Activated T-cell treated with anti-CD3 and anti-CD28 coated beads, Interleukin-2, amount 50 U/mL, for 1 hour (primary cell): ENCODE measurements at places on chromosomes 7 and 10.

- DNase-seq, result no peak
Observed at GRCh38 chr10:113427236-113427735, 125.6 kb upstream of the HABP2 start.

- no peak for DNase-seq
Observed at GRCh38 chr10:89710753-89711152, 9.4 kb downstream of the KIF20B start.

- peak; percentile 75 for DNase-seq
Observed at GRCh38 chr10:79196470-79197461, 128.0 kb downstream of the ZMIZ1 start.

- DNase-seq, result no peak
Observed at GRCh38 chr7:104034679-104035078, 45.2 kb upstream of the RELN start.

- no peak for DNase-seq
Observed at GRCh38 chr10:51266496-51266895, 192.2 kb downstream of the PRKG1 start.

- no peak for DNase-seq
Observed at GRCh38 chr10:55091691-55092328, 290.8 kb upstream of the PCDH15 start.

GRCh38 chr7:74115326-74115725 is 31.7 kb downstream of the LIMK1 start:
- DNase-seq, result no peak

DNA sequence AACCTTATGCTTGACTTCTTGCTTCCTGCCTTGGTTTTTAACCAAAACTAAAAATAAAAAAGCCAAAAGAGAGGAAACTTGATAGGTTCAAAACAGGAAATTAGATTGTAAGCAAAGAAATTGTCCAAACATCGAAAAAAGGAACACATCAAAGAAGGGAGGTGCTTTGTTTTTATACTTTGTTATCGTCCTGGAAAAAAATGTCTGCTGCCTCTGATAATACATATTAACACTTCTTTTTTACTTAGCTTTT is 286.6 kb upstream of the C7orf33 start:
- no peak for DNase-seq

GRCh38 chr10:35378541-35379210 is 42.4 kb downstream of the CCNY start:
- no peak for DNase-seq

GRCh38 chr10:102421757-102422512 is 1.3 kb downstream of the FBXL15 start:
- no peak for DNase-seq

GRCh38 chr10:114623661-114624294 is 34.3 kb downstream of the ABLIM1 start:
- DNase-seq, result no peak

GRCh38 chr10:44759122-44759521 is 152.0 kb upstream of the TMEM72 start:
- DNase-seq, result no peak

GRCh38 chr10:13712837-13713581 is 126.2 kb downstream of the PRPF18 start:
- no peak for DNase-seq

DNA sequence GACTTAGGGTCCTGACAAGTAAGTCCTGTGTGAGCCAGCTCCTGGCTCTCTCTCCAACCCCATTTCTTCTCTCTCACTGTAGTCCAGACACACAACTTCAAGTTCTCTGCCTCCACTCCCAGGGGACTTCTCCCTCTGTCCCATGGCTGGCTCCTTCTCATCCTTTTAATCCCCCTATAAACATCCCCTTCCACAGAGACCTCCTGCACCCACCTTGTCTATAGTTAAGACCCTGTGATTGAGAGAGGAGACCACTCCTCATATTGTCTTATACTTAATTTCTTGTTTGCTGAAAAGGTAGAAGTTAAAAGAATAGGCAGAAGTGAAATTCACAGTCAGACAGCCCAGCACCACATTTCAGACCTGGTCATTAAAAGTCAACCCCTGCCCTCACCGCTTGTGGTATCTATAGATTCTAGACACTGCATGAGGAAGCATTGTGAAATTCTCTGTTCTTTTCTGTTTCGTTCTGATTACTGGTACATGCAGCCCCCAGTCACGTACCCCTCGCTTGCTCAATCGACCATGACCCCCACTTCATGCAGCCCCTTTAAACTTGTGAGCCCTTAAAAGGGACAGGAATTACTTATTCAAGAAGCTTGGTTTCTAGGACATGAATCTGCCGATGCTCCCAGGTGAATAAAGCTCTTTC is 125.6 kb upstream of the FRMD4A start:
- no peak for DNase-seq

DNA sequence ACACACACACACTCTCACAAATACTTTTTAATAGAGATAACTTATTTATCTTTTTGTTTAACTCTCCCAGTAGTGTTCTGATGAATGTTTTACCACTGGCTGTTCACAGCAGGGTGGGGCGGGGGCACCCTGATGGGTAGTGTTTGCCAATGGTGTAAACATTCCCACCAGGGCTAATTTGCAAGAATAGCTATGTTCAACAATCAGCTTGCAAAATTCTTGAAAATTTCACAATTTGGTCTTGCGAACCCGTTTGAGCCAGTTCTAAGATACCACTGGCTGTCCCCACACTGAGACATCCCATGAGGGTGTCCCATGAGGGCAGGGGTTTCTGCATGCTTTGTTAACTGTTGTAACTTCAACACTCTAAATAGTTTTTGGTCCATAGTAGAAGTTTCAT is 348.5 kb downstream of the CXCL12 start:
- DNase-seq, result no peak

GRCh38 chr10:93437946-93438612 is 44.1 kb downstream of the MYOF start:
- no peak for DNase-seq

GRCh38 chr10:125086691-125087090 is 73.7 kb downstream of the CTBP2 start:
- DNase-seq, result no peak

DNA sequence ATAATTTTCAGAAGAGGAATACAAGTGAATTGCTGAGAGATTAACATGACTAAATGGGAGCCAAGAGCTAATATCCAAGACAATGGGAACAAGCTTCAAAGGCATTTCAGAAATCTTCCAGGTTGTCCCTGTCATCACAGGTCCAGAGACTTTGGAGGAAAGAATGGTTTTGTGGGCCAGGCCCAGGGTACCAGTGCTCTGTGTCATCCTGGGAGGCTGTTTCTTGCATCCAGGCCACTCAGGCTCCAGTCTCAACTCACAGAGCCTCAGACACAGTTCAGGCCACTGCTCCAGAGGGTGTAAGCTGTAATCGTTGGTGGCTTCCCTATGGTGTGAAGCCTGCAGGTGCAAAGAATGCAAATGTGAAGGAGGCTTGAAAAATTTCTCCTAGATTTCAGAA is 170.4 kb upstream of the NRG3 start:
- no peak for DNase-seq

DNA sequence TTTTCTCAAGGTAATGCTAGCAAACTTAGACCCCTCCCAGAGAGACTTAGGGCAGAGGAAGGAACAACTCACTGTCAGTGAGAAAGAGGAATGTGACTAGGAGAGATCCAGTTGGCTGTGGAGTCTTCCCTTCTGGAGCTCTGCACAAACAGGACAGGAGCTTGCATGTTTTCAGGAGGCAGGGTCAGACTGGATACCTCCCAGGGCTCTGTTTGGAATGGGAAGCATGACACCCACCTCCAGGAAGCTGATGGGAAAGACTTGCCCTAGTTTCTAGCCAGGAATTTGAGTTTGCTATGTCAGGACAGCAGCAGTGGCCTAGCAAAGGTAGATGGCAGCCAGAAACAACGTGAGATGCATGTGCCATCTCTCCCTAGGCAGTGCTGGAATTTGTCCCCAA is 40.6 kb downstream of the GHRHR start:
- DNase-seq, result no peak

DNA sequence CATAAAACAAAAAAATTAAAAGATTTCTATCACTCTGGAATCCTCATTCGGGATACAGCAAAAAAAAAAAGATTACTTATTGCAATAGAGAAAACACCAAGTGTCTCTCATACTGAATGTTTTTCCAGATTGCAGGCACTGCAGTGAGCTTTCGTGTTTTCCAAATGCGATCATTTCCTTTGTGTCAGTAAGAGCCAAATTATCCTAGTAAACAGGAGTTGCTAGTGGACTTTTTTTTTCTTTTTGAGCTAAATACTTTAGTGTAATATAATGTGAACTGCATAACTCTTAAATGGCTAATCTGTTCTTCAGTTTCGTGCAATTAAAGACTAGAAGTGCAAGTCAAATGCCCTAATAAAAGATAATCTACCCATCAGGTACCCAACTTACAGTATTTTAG is 44.4 kb upstream of the TOMM7 start:
- no peak for DNase-seq

- DNase-seq, result no peak
Observed at GRCh38 chr10:122116331-122116730, 127.4 kb downstream of the TACC2 start.

- no peak for DNase-seq
Observed at GRCh38 chr10:114402871-114403540, 1.3 kb downstream of the AFAP1L2 start.

DNA sequence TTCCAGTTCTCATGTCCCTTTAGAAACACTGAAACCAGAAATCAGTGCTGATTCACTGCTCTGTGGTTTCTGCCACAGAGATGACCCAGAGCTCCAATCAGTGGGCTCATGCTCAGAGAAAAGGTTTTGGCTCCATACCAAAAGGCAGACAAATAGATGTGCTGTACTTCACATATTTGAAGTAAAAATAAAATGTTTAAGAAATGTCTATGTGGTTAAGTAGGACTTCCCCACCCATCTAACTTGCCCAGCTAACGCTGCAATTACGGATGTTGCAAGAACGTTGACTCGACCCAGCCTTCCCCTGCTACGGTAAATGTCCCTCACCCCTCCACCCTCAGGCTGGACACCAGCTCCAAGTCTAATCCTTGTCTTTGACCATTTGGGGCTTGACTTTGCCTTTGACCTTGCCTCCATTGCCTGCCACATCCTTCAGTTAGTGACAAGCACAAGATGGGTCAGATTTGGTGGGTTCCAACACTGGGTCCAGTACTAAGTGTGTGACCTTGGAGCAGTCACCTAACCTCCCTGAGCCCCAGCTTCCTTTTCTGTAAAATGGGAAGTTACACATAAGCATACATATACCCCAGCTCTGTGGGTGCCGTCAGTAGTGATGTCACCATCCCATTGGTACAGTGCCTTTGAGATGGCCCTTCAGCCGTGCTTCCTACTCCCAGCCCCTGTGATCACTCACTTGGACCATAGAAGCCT is 95.8 kb downstream of the CHST15 start:
- DNase-seq, result no peak

DNA sequence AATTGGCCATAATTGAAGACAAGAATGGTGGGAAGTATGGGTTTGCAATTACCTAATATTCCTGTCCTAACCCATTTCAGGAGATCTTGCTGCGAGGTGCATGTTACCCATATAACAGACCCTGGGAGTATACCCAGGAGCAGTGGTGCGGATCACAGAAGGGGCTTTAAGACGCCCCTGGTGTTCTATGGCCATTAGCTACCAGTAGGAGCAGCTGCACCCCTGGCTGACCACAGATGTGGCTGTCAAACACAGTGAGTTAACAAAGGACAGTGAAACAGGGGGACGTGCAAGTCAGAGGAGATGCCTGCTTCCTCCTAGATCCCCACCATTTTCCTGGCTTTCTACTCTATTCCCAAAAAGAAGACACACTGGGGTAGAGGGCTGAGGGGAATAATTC is 25.2 kb downstream of the AOC1 start:
- no peak for DNase-seq

GRCh38 chr7:21500117-21500832 is 42.6 kb upstream of the DNAH11 start:
- no peak for DNase-seq

DNA sequence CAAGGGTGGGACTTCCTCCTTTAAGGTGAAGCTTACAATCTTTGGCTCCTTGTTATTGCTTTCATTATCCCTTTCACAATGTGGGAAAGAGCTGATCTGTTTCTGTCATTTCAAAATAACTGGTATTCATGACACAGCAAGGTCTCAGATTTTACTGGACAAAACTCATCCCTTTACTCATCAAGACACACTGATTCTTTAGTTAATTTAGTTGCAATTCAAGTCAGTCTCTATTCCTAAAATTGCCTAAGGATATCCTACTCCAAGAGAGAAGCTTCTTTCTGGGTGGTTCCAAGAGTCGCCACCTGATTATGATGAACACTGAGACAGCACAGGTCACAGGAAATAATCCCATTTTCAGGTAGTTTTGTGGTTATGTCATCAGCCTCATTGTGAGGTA is 5.8 kb upstream of the PNLIPRP3 start:
- DNase-seq, result no peak

- DNase-seq, result no peak
Observed at GRCh38 chr7:12494687-12495024, 75.9 kb upstream of the SCIN start.

GRCh38 chr10:13758756-13759155 is 172.0 kb downstream of the PRPF18 start:
- no peak for DNase-seq

GRCh38 chr10:128500642-128501041 is 374.4 kb upstream of the MKI67 start:
- DNase-seq, result no peak

DNA sequence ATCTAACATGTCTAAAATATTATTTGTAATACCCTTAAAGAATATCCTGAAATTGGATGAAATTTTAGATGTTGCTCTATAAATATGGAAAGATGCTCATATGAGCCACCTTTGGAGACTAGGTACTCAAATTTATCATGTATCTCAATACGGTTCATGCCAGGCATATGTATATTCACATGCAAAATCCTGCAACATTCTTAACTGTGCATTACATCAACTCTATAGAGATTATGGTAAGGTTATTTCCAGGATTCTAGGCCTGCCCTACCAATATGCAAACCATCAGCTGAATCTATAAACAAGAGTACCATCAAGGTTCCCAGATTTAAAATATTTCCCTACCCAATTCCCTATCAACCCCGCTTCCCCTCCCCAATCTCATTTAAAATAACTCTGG is 27.5 kb downstream of the OSBPL3 start:
- no peak for DNase-seq

DNA sequence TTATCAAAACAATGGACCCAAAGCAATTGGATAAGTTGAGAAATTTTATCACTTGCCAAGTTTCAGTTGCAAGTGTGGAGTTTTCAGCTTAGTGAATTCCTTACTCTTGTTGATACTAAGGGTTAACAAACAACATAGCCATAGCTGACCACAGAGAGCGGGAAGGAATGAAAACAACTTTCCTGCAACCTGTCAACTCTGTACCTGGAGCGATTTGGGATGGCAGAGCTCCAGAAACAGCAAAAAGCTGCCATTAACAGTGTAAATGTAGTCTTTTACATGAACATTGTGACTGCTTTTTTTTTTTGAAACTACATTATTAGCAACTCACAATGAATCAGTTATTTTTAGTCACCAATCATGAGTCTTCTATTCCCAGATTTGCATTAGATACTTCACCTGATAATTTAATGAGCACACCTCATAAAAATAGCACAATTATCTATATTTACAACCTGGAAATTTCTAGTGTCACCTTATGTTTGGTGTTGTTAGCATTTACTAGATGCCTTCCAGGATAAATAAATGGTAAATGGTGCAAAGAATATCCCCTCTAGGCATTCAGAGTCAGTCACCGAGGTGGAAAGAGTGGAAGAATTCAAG is 47.6 kb upstream of the RAPGEF5 start:
- DNase-seq, result no peak
